ENCODE measurements at places on chromosomes 3 and 15.

DNA sequence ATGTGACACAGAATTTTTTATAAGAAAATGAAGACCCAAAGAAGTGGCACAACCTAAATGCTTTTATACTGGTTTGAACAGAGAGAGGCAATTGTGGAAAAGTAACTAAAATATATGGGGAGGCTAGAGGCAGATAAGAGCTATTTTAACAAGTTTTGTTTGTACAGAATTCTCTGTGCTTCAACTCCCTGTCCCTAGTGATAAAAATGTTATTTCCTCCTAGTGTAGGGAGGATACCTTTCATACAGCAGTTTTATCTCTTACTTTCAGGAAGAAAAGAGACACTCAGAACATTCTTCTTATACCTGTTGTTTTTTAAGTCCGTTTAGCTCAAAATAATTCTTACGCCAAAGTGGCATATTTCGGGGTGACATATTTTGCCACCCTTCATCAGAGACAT is 21.2 kb upstream of the ZNF639 start:
- no peak for DNase-seq

- no peak for DNase-seq
Observed at GRCh38 chr3:37262816-37263393, 88.5 kb upstream of the LRRFIP2 start.

GRCh38 chr15:31528846-31529245 is 202.2 kb downstream of the KLF13 start:
- DNase-seq = no peak

- no peak for DNase-seq
Observed at GRCh38 chr3:160279657-160280056, 54.4 kb downstream of the C3orf80 start.

- DNase-seq = no peak
Observed at GRCh38 chr3:165502707-165503106, 306.5 kb upstream of the SLITRK3 start.
